ENCODE measurements at places on chromosomes 2 and 18. TPM values are rescaled to one million over a fixed set of nuclear protein-coding genes. Genes with fewer than 3 reads are reported as not detected.
A peak's percentile ranks its signal among the peaks of the same experiment; 100 is the strongest.

DLX1 gene
- not detected for total RNA-seq

ABI2 gene
- 39.1 TPM for total RNA-seq

RBKS gene
- 1.2 TPM for total RNA-seq

KIF5C gene
- 21.3 TPM for total RNA-seq

DNA sequence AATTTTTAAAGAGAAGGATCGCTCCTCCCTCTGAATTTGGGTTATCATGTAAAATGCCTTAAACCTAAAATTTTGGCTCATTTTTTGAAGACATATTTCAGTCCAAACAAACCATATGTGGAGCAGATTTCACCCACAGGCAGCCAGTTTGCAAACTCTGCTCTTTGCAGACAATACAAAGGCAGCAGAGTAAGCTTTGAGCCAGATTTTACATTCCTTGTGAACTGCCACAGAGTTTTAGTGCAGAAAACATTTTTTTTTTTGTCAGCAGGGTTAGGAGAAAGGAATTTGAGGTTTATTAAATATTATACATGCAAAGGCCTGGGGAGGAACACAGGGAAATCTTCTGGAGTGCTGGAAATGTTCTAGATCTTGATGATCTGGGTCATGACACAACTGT, 171.9 kb upstream of the FN1 start:
- DNase-seq: no peak

DNA sequence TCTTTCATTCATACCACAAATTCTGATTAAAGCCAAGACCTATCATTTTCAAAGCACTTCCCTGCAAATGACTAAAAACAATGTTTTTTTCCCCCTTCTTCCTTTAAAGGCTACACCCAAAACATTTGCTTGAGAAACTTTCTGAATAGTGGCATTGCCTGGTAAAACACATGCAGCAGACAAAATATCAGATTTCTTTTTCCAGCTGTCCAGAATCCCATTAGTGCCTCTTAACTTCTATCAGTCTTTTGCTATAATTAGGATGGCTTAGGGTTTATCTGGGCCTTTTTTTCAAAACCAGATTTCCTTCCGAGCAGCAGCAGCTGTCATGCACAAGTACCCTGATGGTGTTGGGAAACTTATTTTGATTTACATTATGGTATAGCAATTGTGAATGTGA, 50.6 kb downstream of the ALPK2 start:
- no peak for DNase-seq

DNA sequence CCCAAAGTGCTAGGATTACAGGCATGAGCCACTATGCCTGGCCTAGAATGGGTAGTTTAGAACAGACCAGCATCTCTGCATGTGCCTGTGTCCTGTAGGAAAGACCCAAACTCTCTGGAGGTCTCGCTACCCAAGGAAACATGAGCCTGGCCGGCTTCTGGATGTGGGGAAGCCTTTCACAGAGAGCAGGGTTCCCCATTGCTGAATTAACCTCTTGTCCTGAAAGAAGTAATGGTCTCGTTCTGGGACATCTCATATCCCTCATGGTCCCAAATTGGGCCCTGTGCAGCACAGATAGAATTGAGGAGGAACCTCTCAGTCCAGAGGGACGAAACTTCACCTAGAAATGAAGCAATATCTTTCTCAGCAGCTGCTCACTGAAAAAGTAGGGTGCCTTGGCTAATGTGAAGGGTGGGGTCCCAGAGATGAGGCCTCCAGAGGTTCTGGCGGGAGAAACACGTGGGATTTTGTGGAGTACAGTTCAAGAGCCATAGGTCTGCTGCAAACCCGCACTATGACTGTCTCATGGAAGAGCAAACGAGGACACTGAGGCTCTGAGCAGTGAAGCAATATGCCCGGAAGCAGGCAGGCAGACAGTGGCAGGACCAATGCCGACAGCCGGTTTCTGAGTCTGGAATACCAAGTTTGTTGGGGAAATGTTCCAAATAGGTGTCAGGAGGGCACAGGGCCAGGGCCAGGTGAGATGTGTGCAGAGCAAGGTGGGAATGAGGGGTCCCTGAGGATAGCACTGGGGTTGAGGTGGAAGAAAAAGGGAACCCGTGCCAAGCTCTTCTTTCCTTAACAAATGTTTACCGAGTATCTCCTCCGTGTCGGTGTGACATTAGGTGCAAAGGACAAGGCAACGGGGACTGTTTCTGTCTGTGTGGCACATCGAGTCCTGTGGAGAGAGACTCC, 121.0 kb upstream of the TWIST2 start:
- DNase-seq: no peak

MFF gene
- total RNA-seq: 58.0 TPM

DNA sequence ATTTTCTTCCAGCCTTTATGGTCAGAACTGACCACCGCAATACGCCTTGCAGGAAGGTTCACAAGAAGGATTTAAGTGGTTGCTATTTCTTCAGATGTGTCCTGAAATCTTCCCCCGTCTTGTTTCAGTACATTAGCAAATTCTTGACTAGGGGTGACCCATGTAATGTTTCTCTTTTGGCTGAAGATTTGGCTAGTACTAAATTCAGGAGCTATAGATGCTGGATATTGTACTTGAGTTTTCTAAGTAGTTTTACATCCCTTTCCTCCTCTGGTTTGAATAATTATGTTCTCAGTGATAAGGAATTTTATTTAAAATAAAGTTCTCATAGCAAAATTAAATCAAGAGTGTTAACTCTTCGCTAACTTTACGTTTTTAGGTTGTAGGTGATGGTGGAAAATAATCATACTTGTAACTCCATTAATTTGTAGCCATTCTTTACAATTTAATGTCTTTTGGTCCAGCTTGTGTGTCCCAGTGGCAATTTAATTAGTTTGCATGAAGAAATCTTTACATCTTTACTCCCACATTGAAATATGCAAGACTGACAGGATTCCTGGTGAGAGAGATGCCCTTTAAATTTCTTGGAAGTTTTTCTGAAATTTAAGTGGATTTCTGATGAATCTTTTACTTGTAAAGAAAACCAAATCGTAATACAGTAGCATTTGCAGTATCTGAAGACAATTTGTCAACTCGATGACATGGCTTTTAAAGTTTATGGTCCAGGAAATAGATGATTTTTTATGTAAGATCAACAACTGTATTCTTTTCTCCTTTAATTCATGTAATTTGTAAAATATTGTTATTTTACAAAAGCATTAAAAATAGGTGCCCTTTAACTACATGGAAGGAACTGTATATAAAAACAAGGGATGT, 2.8 kb downstream of the PHLPP1 start:
- no peak for DNase-seq

- no peak for DNase-seq
Observed at GRCh38 chr2:178142274-178143065, 30.2 kb downstream of the RBM45 start.

SP3 gene
- total RNA-seq: 117 TPM

- no peak for DNase-seq
Observed at GRCh38 chr2:233350708-233351107, 3.6 kb upstream of the DGKD start.

DSC2 gene
- total RNA-seq: not detected

DNA sequence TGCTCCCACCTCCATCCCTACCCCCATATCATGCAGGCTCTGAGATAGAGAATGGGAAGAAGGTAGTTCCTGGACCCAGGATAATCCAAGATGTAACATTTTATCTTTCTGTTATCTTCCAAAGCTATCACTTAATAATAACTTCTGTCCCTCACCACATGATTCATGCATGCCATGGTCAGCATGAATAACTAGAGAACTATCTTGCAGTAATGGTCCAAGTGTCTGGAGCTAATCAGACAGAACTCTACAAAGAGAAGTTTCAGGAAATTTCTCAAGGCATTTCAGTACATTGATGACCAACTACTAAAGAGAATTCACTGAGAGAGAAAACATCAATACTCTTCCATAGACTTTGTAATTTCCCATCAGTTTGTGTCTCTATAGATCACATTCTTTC, 1469.7 kb upstream of the PIK3C3 start:
- no peak for DNase-seq

- DNase-seq: no peak
Observed at GRCh38 chr2:25697559-25698341, 24.4 kb upstream of the DTNB start.

DNA sequence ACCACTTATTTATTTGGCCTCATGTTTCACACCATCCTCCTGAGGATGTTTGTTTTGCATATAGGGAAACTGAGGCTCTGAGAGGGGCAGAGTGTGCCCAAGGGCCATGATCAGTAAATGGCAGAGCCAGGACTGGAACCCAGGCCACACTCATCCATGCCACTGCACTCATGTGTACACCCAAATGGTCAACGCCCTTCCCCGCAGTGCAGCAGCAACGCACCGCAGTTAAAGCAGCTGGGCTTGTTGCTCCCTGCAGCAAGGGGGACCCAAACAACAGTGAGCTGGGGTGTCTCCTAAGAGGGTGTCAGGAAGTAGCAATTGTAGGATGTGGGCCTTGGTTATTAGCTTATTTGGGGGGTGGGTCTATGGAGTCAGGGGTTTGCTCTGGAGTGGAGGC, 36.6 kb downstream of the ZAP70 start:
- DNase-seq: no peak

GRCh38 chr2:207236156-207236935, 70.6 kb upstream of the KLF7 start:
- no peak for DNase-seq

EDAR gene
- 6.3 TPM for total RNA-seq

DNA sequence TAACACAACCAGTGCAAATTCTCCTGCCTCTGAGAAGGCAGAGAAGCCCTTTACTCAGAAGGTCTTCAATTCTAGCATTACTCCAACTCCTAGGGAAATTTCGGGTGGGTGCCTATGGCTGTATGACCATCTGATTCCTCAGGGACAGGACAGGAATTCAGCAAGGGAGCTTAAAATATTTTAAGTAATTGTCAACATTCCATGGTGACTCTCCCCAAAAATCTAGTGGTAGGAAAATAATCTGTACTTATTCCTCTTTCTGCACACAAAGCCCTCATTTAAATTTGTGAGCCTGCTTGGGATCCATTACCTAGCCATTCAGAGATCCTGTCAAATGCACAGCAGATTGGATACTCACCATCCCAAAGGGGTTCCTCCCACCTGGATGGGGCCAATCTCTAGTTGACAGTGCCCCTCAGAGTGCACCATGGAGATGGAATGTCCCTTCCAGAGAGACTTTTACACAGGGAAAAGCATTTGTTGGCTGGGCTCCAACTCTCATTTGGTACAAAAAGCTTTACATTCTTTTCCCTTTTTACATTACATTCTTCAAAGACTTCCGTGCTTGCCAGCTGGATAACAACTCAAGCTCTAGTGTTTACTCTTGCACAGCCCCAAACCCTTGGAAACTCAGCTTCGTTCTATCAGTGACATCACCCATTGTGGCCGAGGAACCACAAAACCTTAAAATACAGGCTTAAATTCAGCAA, 3.1 kb upstream of the TMEM150A start:
- no peak for DNase-seq

- DNase-seq: no peak
Observed at GRCh38 chr2:22126106-22126505, 1002.3 kb downstream of the TDRD15 start.

DNA sequence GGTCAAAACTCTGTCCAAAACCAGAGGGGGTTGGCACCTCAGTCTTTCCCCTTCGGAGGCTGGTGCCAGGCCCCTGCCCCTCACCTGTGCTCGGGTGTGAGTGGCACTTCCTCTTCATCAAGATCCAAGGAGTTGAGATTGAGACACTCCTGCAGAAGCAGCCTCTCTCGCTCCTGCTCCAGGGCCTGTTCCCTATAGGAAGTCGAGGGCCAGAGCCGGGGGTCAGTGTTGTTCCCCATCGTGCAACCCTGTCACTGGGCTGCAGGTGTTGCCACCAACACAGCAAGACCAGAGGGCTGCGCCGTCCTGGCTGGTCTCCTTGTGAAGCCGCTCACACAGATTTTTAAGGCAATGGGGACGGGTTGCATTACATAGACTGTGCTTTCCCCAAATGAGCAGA, 18.9 kb downstream of the FAM178B start:
- DNase-seq: no peak

PTPN4 gene
- total RNA-seq: 83.1 TPM

CARF gene
- 24.4 TPM for total RNA-seq

- no peak for DNase-seq
Observed at GRCh38 chr2:98160554-98160953, 73.6 kb downstream of the VWA3B start.

DNA sequence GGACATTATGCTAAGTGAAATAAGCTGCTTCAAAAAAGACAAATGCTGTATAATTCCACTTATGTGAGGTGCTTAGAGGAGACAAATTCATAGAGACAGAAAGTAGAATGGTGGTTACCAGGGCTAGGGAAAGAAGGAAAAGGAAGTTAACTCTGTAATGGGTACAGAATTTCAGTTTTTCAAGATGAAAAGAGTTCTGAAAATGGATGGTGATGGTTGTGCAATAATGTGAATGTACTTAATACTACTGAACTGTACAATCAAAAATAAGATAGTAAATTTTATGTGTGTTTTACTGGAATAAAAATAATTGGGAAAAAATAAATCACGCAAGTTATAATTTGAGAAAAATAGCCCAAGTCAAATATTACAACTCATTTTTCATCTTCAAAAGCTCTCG, 27.5 kb downstream of the ARHGAP25 start:
- no peak for DNase-seq

DNA sequence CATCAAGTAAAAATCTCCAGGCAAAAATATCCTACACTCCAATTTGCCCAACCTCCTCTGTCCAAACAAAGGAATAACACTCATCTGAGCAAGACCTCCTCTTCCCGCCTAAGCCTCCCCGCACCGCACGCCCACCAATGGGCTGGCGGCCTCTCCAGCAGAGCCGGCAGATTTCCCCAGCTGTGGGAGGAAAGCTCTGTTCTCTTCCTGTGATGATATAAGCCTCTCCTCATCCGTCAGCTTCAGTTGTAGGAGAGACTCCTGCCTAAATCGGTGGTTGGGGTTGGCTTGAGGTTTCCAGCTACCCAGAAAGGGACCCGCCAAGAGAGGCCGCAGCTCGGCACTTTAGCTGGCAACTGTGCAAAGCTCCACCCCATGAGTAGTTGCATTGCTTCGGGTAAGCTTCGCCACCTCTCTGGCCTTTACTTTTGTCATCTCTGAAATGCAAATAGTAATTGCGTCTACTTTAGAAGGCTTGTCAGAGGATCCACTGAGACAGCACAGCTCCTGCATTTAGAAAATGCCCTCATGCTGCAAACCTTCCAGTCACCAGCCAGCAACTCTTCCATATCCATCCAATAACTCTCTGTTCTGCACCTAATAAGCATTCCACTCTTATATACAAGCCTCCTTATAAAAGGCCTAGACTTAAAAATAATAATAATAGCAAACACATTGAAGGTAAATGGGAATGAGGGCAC, 146.4 kb downstream of the MYT1L start:
- DNase-seq: no peak

IL36RN gene
- total RNA-seq: not detected

FBXO11 gene
- total RNA-seq: 87.3 TPM

GRCh38 chr2:159124441-159124911, 156.0 kb downstream of the TANC1 start:
- DNase-seq: no peak

DNA sequence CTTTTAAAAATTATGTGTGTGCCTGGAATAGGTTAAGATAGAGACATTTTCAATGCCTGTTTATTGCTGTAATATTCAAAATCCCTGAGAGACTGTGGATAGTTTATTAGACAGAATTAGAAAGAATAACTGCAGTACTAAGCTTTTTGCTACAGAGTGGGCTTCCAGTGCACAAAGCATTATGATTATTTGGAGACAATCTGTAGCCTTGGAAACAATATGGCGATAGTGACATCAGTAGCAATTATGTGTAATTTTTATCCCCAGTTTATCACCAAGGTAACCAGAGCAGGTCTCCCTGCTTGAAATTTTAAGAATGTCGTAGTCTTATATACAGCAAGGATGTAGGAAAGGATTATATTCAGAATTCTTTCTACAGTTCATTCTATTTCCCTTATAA, 100.0 kb downstream of the MYO3B start:
- no peak for DNase-seq

GRCh38 chr2:176454893-176455815, 185.9 kb downstream of the MTX2 start:
- DNase-seq: peak; percentile 63

RNMT gene
- total RNA-seq: 53.7 TPM
